Caudate nucleus (tissue), 63 donors: ENCODE measurements at places on chromosomes 2 and 18.

DNA sequence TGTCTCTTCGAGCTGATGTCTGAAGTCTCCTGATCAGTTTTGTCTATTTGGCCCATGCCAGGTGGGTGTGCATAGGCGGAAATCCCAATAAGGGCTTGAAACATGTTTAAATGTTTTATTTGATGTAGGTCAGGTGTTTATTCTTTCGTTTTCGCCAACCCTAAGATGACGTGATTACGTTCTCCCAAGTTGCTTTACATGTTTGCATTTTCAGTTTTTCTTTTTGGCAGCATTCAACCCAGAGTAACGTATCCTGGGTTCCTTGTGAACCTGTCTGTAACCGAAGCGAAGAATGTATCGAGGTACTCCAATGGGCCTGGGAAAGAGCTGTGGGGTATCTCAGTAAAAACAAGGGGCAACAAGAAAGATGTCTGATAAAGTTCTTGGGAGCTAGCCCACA, 3.1 kb downstream of the ALPK2 start:
- no peak for DNase-seq

DNA sequence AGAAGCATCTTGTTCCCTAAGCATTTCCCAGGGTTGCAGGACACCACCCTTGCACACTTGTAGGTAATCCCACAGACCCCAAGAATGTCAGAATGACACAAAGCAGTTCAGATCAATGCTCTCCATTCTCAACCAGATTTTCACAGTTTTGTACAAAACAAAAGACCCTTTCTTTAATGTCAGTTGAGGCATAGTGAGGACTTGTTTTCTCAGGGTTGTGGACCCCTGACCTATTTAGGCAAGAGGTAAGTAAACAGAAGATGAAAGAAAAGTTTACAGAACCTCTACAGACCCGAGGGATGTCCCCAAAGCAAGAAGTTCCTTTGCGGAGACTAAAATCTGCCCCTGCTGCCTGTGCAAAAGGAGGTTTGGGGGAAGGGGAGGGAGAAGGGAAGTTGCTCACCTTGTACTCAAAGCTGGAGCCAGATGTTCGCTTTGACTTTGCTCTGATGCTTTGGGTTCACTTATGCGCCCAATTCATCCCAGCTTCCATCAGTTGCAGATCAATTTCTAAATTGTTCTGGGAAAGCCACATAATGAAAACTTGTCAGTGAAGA, 635.4 kb downstream of the EPHA4 start:
- no peak for DNase-seq

GRCh38 chr2:11757101-11757500, 10.7 kb downstream of the LPIN1 start:
- no peak for DNase-seq

GRCh38 chr2:120580709-120581108, 155.0 kb upstream of the GLI2 start:
- DNase-seq, result no peak

DNA sequence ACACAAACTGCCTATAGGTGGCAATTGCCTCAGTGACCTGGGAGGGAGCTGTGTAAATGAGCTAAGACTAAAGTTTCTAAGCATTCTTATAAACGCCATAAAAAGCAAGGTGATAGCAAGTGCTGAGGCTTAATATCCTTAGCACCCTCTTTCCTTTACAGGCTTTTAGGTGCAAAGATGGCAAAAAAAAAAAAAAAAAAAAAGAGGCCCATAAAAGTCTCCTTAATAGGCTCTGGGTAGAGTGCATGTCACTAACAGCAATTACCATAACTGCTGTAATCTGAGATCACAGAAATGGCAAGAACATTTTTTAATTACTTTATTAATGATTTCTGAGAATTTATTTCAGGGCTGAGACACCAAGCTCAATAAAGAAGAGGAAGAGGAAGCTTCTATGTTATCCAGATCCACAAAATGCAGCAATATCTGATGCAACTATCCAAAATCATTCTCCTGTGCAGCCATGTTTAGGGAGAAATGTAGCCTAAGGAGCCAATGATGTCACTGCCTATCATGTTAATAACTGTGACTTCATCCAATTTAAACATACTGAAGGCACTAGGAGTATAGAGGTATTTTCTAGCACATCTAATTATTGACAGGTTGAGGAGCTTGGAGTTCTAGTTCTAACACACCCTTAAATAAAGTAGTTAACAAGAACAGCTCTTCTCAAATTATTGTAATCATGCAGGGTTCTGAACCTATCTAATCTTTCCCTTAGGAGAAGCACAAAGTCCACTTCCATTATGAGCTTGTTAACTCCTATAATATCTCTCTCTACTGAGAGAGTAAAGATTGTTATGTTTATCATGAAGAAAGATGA, 804.3 kb upstream of the ACVR2A start:
- no peak for DNase-seq

- no peak for DNase-seq
Observed at GRCh38 chr2:158823486-158824237, 28.5 kb downstream of the DAPL1 start.

DNA sequence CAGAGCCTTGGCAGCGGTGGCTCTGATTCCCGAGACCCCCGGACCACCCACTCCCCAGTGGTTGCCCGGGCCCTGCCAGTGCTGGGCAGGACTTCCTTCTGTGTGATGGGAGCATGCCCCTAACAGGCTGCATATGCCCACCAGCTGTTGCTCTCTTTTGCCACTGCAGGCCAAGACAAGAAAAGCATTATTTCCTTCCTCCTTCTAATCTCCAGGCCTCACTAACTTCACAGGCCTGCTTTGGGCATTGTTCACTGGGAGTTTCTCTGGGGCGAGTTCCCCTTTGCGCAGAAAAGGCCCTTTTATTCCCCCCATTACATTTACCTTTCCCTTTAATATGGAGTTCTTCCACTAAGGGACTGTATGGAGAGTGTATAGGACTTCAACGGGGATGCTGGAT, 249.1 kb upstream of the SIX2 start:
- no peak for DNase-seq

GRCh38 chr18:12819322-12819721, 64.7 kb downstream of the PTPN2 start:
- DNase-seq, result no peak

DNA sequence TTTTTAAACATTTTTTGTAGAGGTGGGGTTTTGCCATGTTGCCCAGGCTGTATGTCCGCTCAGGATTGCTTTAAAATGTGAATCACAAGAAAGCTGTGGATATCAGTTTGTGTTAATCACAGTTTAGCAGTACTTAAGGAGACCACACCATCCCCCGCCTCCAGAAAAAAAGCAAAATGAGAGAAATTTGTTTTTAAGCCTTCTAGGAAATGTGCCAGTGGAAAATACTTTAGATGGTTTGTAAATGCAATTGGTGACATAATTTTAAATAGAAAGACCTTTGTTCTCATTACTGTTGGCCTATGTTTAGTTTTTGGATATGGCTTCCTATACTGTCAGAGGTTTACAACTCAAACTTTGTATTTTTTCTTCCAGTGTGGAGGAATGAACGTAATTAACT, 27.0 kb downstream of the GCA start:
- DNase-seq, result no peak

DNA sequence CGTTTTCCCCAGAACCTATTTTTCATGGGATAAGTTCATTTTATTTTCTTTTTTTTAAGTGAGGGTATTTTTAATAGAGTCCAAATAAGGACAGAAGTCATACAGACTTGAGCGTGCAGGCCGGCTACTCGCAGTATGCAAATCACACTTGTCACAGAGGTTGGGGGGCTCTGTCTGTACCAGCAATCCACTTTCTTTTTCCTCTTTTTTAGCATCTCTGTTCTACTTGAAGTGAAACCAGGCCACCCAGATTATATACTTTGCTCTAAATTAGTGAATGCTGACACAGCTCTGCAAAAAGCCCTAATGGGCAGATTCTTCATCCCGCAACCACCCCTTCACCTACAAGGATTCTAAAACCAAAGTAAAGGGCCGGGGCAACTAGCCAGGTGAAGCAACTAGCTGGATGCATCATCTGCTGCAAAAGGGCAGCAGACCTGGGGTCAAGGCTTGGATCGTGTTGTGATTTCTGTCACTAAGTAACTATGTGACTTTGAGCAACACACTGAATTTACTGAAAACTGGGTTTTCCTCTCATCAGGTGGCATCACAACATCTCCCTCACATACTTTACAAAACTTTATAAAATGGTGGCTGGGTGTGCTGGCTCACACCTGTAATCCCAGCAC, 18.4 kb downstream of the KDSR start:
- DNase-seq, result no peak

GRCh38 chr2:97712693-97713295, 582 bp upstream of the ZAP70 start:
- no peak for DNase-seq

DNA sequence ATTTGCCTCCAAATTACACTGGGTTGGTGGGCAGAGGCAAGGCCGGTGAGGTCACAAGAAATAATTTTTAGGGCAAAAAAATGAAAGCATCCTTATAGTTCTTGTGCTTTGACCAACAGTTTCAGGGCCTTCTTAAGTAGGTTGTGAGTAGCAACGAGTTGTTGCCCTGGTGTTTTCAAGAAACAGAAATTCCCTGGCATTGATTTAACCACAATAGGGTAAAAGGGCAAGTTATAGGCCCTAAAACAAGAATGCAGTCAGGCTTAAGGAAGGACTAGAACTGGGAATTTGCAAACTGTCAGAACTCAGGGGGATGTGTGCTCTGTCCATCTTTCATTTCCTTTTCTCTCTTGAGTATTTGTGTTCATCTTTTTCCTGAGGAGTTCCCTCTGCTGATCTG, 46.1 kb upstream of the STPG4 start:
- DNase-seq, result no peak

DNA sequence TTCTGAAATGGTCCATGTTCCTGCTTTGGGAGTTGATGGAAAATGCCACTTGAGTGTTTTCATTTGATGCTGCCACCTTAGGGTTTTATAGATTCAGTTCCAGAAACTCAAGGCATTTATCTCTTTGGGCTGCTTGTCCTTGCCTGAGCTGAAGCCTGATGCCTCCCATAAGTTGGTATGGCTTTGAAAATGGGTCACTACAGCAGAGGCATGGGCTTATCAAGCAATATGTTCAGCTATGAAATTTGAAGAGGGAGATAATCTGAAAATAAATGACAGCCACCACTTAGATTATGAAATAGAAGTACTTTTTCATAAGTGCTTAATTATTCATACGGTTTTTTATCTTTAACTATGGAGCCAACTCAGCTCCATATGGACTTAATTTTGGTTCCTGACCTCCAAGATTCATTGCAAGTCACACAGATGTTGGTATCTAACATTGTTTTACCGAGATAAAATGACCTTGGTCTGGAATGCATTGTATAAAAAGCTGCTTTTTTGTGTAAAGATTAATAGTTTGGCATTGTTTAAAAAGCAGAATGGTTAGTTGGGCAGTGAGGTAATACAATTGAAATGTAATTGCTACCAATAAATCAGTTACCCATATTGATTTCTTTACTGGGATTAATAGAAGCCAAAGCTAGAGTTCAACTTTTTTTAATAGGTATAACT, 4.5 kb downstream of the SLC14A1 start:
- DNase-seq, result no peak

GRCh38 chr18:55657572-55658331, 69.8 kb upstream of the TCF4 start:
- no peak for DNase-seq

DNA sequence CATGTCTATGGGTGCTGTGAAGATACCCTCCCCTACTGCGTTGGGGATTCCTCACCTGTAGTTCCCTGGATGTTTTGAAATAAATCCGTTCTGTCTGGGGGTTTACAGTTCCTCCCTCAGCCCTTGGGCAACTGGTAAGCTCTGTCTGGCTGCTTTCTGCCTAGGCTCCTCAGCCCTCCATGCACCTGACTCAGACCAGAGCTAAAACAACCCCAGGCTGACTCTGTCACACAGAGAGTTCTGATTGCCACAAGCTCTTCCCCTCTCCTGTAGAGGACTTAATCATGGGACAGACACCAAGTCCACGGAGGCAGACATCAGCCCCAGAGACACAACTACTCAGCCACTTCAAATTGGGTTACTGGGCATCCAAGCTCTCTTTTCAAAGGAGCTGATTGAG, 6.3 kb downstream of the VIT start:
- no peak for DNase-seq

- DNase-seq, result no peak
Observed at GRCh38 chr18:7303316-7304060, 72.6 kb downstream of the LRRC30 start.

- DNase-seq, result no peak
Observed at GRCh38 chr2:25398534-25398933, 56.8 kb upstream of the DNMT3A start.

- DNase-seq, result no peak
Observed at GRCh38 chr2:214127170-214127569, 283.7 kb upstream of the VWC2L start.

- no peak for DNase-seq
Observed at GRCh38 chr2:218788529-218789255, 6.7 kb downstream of the CYP27A1 start.

- DNase-seq, result no peak
Observed at GRCh38 chr2:163157411-163157810, 318.8 kb upstream of the KCNH7 start.
